ENCODE measurements at places on chromosomes 5 and 9.

GRCh38 chr9:42388146-42388690 lies 204.8 kb downstream of the SPATA31A6 start:
- DNase-seq, result no peak

DNA sequence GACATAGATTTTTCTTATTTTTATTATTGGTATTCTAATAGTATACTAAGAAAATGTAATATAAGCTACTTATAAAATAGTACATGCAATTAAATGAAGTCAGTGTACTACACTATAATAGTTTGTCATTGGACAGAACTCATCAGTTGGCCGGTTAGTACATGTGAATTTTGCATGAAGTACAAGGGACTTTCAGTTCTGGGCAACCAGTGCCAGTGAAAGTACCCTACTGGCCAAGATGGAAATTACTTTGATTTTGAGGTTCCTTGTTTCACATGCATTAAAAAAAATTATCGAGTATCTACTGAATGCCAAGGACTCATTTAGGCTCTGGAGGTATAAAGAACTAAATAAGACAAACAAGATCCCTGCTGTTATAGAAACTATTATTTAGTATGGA lies 213.4 kb upstream of the ELL2 start:
- DNase-seq, result no peak

GRCh38 chr5:62661126-62661525 lies 82.5 kb downstream of the LRRC70 start:
- no peak for DNase-seq

DNA sequence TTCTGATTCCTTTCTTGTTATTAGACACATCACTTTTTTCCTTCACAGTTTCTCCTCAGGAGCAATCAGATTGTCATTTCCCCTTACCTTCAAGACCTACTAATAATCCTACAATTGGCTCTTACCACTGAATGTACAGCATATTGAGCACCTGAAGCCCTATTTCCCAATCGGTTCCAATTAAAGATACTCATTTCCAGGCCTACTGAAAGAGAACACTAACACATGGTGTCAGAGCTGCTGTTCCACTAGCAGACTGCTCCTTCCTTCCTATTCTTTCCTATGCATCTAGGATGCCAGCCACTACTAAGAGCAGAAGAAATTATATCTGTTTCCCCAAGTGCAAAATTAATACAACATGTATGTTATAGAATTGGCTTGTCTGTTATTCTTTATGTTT lies 34.6 kb downstream of the SKIC3 start:
- DNase-seq, result no peak

DNA sequence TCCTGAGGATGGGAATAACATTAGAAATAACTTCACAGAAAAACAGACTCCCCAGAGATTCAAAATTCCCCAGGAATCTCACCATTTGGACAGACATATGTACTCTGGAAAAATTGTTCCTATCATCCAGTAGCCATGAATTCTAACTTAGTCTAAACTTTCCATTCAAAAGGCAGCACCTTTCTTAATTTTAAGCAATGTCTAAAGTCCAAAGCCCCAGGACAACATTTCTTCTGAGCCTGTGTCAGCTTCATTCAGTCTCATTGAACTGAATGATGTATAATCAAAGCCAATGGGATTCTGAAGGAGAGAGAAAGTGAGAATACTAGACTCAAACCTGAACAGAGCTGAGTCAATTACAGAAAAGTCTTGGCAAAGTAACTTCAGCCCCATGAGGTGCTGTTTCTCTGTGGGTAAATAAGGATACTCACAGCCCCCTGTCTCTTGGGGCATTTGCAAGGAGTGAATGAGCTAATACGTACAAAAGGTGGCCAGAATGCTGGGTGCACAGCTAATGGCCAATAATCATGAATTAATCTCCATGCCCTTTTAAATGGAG lies 140.6 kb downstream of the SEMA5A start:
- no peak for DNase-seq

Data from activated effector memory CD4-positive, alpha-beta T cell treated with anti-CD3 and anti-CD28 coated beads, Interleukin-2, amount 50 U/mL, for 16 hours (primary cell).